ENCODE measurements at places on chromosomes 7 and 10. TPM values are rescaled to one million over a fixed set of nuclear protein-coding genes. Genes with fewer than 3 reads are reported as not detected.

Gene CYP2C9
- not detected for total RNA-seq

Gene H2BK1
- not detected for total RNA-seq

Gene ARL4A
- 15.9 TPM for total RNA-seq

Gene OR6B1
- not detected for total RNA-seq

Gene NPS
- total RNA-seq = not detected

Gene FGFR2
- total RNA-seq = 0.19 TPM

Gene GFRA1
- 0.56 TPM for total RNA-seq

Gene ATAD1
- total RNA-seq = 40.5 TPM

Gene VWC2
- total RNA-seq = not detected

Gene SPAM1
- total RNA-seq = not detected

Gene PTN
- 8.2 TPM for total RNA-seq

Gene CYP3A4
- total RNA-seq = not detected

Gene NEUROD6
- not detected for total RNA-seq

All from regular cardiac myocyte (primary cell).